ENCODE measurements at places on chromosomes 13 and 19.

- DNase-seq = no peak
These were observed 6.2 kb downstream of the ABHD8 start for GRCh38 chr19:17296976-17297375.

- DNase-seq = no peak
These were observed at the start of gene SIGLEC6 for GRCh38 chr19:51531349-51532315. TSS of gene SIGLEC6 (minus strand) at chr19:51531670. CDS start at chr19:51531648, 22 bp downstream.

DNA sequence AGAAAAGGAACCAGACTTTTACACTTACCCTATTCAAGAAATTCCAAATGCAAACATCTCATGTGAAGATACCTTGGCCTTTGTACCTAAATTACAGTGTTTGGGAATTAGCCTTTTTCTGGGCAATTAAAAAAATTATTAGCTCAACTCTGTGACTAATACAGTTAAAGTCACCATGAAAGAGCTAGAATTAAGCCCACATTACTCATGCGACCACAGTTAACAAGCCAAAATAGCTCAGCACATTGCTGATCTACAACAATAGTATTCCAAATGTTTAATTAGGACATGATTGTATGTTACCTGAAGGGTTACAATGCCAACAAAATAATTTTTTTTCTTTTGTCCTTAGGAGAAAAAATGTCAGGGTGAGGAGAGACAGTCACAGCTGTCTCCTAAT, 263.6 kb upstream of the GPC6 start:
- DNase-seq = peak; percentile 10

DNA sequence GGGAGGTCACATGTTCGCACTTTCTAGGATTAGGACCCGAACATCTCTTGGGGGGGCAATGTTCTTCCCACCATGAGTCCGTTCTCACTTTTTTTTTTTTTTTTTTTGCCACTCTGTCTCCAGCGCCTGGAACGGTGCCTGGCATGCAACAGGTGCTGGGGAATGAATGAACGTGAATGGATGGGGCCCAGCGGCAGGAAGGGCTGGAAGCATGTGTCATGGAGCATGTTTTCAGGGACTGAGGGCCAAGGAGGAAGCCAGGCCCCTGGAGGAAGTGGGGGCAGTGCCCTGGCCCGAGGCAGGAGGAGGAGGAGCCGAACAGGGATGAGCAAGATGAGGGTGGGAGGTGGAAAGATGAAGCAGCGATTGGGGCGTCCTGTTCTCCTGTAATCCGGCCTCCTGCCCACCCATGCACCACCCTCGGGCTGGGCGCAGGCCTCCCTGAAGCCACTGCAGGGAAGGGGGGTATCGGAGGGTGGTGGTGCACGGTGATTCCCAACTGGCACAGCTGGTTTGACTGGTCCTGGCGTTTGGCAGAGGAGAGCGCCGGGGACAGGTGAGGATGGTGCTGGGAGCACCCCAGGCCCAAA, 8.8 kb upstream of the SULT2B1 start:
- peak; percentile 22 for DNase-seq

DNA sequence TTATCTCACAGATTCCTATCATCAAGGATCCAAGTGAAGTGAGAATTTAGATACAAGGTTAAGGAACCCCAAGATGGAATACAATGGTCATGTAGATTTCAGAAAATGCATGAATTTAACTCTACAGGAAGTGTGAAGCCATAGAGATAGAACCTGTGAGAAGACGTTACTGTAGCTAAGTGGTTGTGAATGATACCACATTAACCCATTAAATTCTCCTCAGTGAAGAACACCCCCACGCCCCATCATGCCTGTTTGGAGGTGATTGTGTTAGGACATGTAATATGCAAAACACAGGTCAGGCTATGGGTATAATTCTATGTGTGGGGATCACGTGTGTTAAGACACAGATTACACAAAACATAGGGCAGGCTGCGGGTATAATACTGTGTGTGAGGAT, 1166.7 kb downstream of the EFNB2 start:
- DNase-seq = no peak

- no peak for DNase-seq
These were observed at the start of gene C19orf67 for GRCh38 chr19:14085309-14085995. TSS of gene C19orf67 (minus strand) at chr19:14085783. CDS start at chr19:14085627, 156 bp downstream.

GRCh38 chr19:46471116-46471733, at the start of gene PNMA8A:
TSS of gene PNMA8A (minus strand) at chr19:46471563. CDS start at chr19:46471035, 528 bp downstream.
- DNase-seq = peak; percentile 72

- DNase-seq = no peak
These were observed 411.2 kb downstream of the FGF9 start for GRCh38 chr13:22082030-22082429.

DNA sequence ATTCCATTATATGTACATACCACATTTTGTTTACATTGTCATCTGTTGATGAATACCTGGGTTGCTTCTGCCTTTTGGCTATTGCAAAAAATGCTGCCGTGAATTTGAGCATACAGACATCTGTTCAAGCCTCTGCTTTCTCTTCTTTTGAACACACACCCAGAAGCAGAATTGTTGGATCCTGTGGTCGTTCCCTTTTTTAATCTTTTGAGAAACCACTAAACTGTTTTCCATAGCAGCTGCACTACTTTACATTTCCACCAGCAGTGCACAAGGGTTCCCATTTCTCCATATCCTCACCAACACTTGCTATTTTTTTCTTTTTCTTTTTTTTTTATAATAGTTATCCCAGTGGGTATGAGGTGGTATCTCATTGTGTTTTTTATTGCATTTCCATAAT, 123.5 kb downstream of the TEX29 start:
- no peak for DNase-seq

GRCh38 chr19:18399008-18399407, 1.6 kb upstream of the LRRC25 start:
- peak; percentile 48 for DNase-seq

GRCh38 chr13:44809190-44809589, 180.1 kb downstream of the NUFIP1 start:
- no peak for DNase-seq

DNA sequence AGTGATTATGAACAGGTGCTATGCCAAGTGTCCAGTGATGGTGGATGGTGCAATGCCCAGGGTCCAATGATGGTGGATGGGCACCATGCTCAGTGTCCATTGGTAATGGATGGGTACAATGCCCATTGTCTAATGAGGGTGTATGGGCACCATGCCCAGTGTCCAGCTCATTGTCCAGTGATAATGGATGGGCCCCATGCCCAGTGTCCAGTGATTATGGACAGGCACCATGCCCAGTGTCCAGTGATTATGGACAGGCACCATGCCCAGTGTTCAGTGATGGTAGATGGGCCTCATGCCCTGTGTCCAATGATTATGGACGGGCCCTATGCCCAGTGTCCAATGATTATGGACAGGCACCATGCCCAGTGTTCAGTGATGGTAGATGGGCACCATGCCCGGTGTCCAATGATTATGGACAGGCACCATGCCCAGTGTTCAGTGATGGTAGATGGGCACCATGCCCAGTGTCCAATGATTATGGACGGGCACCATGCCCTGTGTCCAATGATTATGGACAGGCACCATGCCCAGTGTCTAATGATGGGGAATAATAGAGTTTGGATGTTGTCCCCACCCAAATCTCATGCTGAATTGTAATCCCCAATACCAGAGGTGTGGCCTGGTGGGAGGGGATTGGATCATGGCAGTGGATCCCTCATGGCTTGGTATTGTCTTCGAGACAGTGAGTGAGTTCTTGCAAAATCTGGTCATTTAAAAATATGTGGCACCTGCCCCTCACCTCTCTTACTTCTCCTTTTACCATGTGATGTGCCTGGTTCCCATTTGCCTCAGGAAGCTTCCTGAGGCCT, 87.8 kb downstream of the ANKRD10 start:
- DNase-seq = no peak

DNA sequence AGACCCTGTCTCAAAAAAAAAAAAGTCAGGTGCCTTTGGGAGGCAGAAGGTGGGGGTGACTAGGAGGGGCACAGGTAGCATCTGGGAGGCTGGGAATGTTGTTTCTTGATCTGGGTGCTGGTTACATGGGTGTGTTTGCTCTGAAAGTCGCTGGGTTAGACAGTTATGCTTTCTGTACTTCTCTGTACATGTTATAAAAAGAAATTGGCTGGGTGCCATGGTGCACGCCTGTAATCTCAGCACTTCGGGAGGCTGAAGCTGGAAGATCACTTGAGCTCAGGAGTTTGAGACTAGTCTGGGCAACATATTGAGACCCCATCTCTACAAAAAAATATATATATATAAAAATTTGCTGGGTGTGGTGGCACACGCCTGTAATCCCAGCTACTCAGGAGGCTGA, 15.1 kb downstream of the NOSIP start:
- DNase-seq = no peak

GRCh38 chr19:5844456-5845433, 5.2 kb upstream of the FUT6 start:
- no peak for DNase-seq

DNA sequence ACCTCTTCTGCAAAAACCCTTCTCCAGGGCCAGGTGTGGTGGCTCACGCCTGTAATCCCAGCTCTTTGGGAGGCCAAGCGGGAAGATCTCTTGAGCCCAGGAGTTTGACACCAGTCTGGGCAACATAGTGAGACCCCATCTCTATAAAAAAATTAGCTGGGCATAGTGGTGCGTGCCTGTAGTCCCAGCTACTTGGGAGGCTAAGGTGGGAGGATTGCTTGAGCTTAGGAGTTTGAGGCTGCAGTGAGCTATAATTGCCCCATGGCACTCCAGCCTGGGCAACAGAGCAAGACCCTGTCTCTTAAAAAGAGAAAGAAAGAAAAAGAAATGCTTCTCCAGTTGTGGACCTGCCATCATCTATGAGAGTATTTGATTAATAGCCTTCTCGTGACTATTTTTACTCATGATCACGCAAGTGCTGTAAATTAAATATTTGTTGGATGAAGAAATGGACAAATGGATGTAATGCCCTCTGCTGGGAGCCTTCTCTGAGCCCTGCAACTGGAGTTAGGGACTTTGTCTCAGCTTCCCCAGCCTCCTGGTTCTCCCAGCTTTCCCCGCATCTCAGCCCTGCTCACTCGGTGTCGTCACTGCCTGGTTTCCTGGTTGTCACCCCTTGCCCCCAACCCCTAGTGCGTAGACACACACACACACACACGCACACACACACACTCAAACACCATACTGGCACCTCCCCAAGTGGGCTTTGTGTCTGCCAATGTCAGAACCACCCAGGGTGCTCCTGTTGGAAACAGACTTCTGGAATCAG, 12.2 kb downstream of the WIZ start:
- peak; percentile 43 for DNase-seq

DNA sequence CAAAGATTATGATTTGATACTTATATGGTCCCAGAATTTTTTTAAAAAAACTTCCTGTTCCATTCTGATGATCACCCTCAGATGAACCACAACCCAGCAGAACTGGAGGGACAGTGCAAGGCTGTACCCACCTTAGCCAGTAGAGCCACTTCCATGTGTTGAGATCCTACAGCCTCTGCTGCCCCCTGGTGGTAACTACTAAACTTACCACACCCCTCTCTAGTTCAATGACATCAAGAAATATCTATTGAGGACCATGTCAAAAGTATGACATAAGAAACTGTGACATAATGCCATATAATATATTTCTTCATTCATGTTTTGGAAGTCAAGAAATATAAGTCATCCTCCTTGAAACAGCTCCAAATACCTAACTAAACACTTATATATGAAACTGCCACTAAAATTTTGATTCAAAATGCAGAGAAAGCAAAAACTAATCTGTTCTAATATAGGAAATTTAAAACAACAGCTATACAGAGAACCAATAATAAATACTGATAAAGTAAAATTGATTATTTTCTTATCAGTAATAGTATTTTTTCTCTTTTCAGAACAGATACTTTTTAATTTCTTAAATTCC, 412.6 kb downstream of the KCTD12 start:
- DNase-seq = peak; percentile 73

DNA sequence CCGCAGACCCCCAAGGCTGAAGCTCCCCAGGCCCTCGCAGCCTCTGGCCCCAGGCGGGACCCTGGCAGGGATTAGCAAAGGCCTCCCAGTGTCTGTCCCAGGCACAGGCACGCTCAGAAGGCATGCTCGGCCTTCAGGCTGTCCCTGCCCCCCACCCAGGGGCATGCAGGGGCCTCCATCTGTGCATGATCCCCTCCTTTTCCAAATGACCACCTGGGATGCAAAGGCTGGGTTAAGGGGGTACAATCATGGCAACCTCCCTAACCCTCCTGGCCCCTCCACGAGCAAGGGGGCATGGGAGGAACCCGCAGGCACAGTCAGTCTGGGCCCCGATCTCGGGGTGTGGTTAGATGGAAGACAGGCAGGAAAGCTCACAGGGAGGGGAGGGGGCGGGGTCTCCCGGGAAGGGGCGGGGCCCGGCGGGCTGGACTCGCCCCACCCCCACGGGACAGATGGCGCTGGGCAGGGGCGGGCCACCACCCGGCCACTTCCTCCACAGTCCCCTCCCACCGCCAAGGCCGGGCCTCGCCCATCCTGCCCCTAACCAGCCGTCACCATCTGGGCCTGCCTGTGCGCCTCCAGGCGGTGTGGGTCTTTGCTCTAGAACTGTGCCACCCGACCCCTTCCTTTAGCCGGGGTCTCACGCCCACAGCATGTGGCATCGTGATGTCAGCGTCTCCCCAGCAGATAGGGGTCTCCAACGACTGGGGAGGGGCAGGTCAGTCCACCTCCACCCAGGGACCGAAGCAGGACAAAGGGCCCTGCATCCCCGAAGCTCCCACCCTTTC, 7.0 kb upstream of the REXO1 start:
- peak; percentile 88 for DNase-seq

GRCh38 chr13:111384441-111385182, 64.2 kb downstream of the TEX29 start:
- no peak for DNase-seq

DNA sequence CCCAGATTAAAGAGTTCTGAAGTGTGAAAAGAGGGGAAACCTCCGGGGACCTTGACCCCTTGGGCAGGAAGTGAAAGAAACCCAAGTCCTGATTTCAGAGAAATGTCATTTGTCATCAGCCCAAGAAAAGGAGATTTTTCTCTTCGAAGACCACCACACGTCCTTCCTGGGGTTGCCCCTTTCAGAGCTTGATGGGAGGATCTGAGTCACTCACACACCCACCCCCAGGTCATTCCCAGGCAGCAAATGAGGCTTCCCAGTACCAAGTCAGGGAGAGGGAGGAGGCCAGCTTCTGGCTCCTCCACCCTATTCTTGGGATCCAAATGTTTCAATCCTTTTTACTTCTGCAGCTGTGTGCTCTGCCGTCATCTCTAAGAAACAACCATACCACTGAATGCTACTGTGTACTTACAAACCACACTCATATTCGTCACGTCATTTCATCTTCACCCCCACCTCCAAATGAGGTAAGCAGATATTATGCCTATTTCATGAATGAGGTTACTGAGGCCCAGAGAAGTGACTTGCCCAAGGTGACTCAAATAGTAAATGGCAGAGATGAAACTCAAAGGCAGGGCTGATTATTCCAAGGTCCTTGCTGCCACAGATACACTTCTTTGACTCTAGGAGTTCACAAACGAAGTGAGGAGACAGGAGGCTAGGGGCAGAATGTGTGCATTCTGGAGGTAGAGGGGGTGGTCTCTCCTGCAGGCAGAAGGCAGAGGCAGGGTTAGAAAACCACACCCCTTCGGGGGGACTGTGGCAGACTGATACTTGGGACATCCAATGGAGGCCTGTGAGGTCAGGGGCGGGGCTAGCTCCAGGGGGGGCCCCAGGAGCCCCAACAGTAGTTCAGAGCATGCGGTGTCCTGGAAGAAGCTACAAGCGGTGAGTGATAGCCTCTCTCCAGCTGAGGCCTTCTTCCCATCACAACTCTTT, 5.0 kb upstream of the KMT2B start:
- DNase-seq = no peak
